ENCODE measurements at places on chromosomes 1 and 21.
A peak's percentile ranks its signal among the peaks of the same experiment; 100 is the strongest.

- no peak for DNase-seq
These were observed 37.6 kb downstream of the MTARC1 start for GRCh38 chr1:220824031-220824989.

DNA sequence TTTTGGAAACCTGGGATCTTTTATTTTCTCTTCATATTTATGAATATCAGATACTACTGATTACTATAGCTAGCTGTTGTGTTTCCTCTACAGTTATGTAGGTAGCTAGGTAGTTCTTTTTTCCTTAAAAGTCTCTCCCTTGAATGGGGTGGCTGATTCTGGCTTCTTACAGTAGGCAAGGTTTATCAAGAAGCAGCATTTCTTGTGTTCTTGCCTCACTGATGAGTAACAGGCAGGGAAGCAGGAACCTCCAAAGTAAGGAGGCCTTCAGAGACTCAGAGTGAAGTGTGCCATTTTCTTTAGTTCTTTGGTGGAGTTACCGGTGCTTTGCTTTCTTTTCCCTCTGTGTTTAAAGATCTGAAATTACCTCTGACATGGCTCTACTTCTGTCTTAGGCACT, 56.0 kb downstream of the ZMYM4 start:
- no peak for DNase-seq

GRCh38 chr1:224211206-224211962, 28.3 kb downstream of the DEGS1 start:
- DNase-seq, result no peak

GRCh38 chr1:220696226-220696862, 6.2 kb downstream of the C1orf115 start:
- DNase-seq, result no peak

DNA sequence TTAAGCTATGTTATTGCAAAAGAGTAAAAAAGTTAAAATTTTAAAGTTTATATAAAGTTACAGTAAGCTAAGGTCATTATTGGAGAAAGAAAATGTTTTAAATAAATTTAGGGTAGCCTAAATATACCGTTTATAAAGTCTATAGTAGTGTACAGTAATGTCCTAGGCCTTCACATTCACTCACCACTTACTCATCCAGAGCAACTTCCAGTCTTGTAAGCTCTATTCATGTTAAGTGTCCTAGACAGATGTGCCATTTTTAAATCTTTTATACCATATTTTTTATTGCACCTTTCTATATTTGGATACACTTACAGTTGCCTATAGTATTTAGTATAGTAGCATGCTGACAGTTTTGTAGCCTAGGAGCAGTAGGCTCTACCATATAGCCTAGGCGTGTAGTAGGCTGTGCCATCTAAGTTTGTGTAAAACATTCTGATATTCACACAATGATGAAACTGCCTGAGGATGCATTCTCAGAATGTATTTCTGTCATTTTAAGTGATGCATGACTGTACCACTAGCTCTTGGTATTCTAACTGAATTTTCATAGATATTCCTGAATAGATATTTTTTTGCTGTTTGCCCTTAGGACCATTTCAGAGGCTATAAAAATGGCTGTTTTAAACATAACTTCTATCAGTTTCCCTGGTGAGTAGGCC, 26.8 kb downstream of the PPP2R5A start:
- no peak for DNase-seq

GRCh38 chr1:38486085-38486484, 373.5 kb downstream of the RRAGC start:
- DNase-seq, result no peak

DNA sequence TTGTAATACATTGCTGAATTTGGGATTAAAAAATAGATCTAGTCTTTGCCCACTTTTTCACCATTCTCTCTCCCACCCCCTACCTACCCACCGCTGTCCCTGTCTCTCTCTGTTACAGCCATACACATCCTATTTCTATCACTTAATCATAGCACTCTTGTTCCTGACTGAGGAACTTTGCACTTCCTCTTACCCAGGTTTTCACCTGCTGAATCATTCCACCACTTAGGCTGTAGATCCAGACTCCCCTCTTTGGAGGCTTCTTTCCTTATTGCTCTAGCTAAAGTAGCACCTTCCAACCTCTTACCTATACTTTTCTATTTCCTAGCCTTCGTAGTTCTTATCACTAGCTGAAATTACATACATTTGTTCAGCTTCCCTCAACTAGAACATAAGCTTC, 59.6 kb downstream of the ATP6V1G3 start:
- DNase-seq, result no peak

- DNase-seq, result no peak
These were observed 23.7 kb downstream of the MKNK1 start for GRCh38 chr1:46580140-46580903.

- DNase-seq, result no peak
These were observed 68.5 kb upstream of the DUSP10 start for GRCh38 chr1:221810406-221810805.

- no peak for DNase-seq
These were observed 3.9 kb upstream of the KCNJ9 start for GRCh38 chr1:160077486-160077885.

DNA sequence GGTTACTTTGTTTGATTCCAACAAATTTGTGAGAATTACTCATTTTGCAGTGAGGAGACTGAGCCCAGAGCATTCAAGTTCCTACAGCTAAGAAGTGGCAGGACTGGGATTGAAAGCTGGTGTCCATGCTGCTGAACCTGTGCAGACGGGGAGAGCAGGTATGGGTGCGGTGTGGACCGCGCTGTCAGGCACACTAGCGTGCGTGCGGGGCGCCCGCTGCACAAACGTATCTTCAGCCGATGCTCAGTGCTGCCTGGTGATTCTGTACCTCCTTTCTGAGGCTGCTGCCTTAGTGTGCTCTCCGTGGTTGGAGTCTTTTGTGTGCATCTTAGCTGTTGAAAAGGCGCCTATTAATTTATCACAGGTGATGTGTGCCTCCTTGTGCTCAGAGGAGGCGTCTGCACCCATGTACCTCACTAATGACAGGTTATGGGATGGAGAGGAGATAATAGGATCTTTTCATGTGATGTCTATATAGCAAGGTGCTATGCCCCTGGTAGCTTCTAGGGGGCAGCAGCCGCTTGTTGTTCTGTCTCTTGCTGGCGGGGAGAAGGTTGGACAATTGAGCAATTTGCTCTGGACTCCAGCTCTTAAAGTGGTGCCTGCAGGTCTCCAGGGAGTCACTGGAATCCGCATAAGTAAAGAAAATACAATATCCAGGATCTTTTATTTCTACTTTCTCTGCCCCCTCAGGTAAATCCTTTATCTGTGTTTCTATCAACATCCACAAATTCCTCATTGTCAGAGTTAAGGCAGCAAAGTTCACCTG, 32.5 kb downstream of the PEX14 start:
- peak; percentile 58 for DNase-seq

All from activated T-cell treated with anti-CD3 and anti-CD28 coated beads, Interleukin-2, amount 50 U/mL, for 24 hours (primary cell).